ENCODE measurements at places on chromosomes 12 and 14. TPM values are rescaled to one million over a fixed set of nuclear protein-coding genes. Genes with fewer than 3 reads are reported as not detected.

- no peak for DNase-seq
- no peaks in the 10 kb centered on the region for H3K4me1 ChIP-seq
- no peaks in the 10 kb centered on the region for H3K27me3 ChIP-seq
Measured at GRCh38 chr14:82445810-82446570, 912.3 kb upstream of the SEL1L start.

DNA sequence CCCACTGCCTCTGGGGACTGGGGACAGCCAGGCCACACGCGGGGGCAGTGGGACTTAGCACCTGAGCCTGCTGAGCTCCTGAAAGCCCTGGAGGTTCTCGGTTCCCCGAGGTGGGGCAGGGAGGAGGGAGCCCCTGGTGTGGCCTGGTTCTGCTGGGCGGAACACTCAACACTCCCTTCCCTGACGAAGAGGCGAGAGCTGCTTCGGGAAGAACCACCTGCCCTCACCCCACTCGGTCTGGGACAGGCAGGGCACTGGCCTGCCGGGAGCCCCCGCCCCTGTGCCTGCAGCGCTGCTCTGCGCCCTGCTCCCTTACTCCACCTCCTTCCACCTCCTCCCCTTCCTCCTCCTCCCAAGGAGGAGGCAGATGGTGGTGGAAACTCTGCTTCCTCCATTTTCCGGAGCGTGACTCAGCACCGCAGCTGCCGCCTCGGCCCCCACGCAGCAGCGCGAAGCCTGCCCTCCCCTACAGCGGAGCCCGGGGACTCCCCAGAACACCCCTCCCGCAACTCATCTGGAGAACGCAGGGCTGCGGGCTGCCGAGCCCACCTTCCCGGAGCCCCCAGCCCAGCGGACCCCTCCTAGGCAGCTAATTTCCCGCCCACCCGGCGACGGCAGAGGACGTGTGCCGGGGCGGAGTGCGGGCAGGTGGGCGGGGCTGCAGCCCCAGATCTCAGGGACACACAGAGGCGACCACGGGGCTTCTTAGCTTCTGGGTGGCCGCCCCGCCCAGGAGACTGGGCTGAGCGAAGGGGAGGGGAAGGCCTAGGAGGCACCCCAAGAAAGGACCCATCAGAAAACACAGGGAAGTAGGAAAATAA lies 11.7 kb upstream of the INF2 start:
- peak overlapping the region; percentile 87 for H3K27ac ChIP-seq
- DNase-seq: peak; percentile 95
- H3K27me3 ChIP-seq: peaks cover 10% of the 10 kb centered on the region
- peak overlapping the region; percentile 54 for H3K4me3 ChIP-seq
- H3K36me3 ChIP-seq: no peaks in the 10 kb centered on the region

- H3K4me1 ChIP-seq: peaks cover 7% of the 10 kb centered on the region
- H3K4me3 ChIP-seq: no peak overlapping the region
- no peak for DNase-seq
- H3K27ac ChIP-seq: no peak overlapping the region
Measured at GRCh38 chr14:56199982-56200577, 81.9 kb downstream of the PELI2 start.

DNA sequence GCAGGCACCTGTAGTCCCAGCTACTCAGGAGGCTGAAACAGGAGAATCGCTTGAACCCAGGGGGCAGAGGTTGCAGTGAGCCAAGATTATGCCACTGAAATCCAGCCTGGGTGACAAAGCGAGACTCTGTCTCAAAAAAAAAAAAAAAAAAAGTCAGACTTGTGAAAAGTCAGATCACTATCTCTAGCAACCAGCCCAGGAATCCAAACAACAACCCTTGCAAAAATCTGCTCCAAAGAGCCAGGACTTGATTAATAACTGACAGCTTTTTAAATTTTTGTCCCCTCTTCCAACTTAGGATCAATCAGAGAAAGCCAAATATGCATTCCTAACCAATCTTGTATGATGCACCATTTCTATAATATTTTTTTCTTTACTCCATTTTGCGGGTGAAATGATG lies 7.7 kb upstream of the NFATC4 start:
- H3K27me3 ChIP-seq: peaks cover 2% of the 10 kb centered on the region
- no peak for DNase-seq
- H3K27ac ChIP-seq: no peak overlapping the region
- no peaks in the 10 kb centered on the region for H3K36me3 ChIP-seq
- no peak overlapping the region for H3K4me3 ChIP-seq

GRCh38 chr14:26866721-26867120 lies 268.9 kb upstream of the NOVA1 start:
- DNase-seq: no peak
- no peaks in the 10 kb centered on the region for H3K27me3 ChIP-seq
- no peaks in the 10 kb centered on the region for H3K36me3 ChIP-seq
- H3K4me3 ChIP-seq: no peak overlapping the region
- H3K27ac ChIP-seq: no peak overlapping the region
- no peaks in the 10 kb centered on the region for H3K4me1 ChIP-seq

- peaks cover 2% of the 10 kb centered on the region for H3K4me1 ChIP-seq
- no peak overlapping the region for H3K27ac ChIP-seq
- H3K36me3 ChIP-seq: no peaks in the 10 kb centered on the region
- DNase-seq: no peak
Measured at GRCh38 chr12:115811929-115812328, 465.6 kb downstream of the MED13L start.

- no peaks in the 10 kb centered on the region for H3K36me3 ChIP-seq
- no peak for DNase-seq
- no peaks in the 10 kb centered on the region for H3K4me1 ChIP-seq
- H3K27me3 ChIP-seq: no peaks in the 10 kb centered on the region
- H3K27ac ChIP-seq: no peak overlapping the region
Measured at GRCh38 chr12:102202556-102202955, 4.9 kb upstream of the PMCH start.

GRCh38 chr12:100955139-100955538 lies 160.6 kb downstream of the ANO4 start:
- peak; percentile 7 for DNase-seq
- no peaks in the 10 kb centered on the region for H3K27me3 ChIP-seq
- H3K4me1 ChIP-seq: no peaks in the 10 kb centered on the region
- no peak overlapping the region for H3K4me3 ChIP-seq
- no peak overlapping the region for H3K27ac ChIP-seq

GRCh38 chr12:91432089-91432488 lies 249.5 kb upstream of the DCN start:
- peak; percentile 37 for DNase-seq
- no peaks in the 10 kb centered on the region for H3K27me3 ChIP-seq
- no peak overlapping the region for H3K27ac ChIP-seq

DNA sequence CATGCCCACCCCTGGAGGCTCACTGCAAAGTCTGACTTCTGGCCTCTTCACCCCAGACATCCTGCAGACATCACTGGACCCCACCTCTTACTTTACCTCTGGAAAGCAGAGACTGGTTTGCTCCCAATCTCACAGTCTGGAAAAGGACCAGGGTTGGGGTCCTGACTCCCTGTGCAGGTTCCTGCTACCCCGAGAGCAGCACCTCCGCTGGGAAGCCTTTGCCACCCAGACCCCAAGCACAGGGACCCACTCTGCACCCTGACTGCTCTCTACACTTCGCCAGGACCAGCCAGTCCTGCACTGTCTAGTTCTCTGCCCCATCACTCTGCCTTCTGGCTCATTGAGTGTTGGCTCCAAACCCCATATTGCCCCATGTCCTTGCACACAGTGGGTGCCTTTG lies 16.0 kb downstream of the FOXN4 start:
- no peaks in the 10 kb centered on the region for H3K36me3 ChIP-seq
- no peak overlapping the region for H3K27ac ChIP-seq
- H3K4me3 ChIP-seq: no peak overlapping the region
- H3K27me3 ChIP-seq: peaks cover 12% of the 10 kb centered on the region
- DNase-seq: no peak
- peaks cover 18% of the 10 kb centered on the region for H3K4me1 ChIP-seq

- DNase-seq: no peak
- H3K36me3 ChIP-seq: no peaks in the 10 kb centered on the region
- no peak overlapping the region for H3K4me3 ChIP-seq
- peaks cover 3% of the 10 kb centered on the region for H3K27me3 ChIP-seq
Measured at GRCh38 chr14:55867719-55868118, 250.5 kb upstream of the PELI2 start.

DNA sequence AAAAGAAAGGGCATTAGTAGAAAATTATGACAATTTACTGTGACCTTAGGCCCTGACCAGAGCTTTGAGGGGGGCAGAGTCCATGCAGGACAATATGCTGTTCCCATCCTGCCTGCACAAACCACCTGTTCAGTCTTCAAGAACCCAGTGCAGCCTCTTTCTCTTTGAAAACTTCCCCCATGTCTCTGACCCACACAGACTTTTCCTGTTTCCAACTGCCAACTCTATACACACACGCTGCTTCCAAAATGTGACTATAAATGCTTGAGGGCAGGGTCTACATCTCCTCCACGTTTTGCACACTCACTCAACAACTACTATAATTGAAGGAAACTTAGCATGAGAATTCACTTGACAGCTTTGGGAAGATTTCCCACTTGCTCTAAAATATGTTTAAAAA lies 36.6 kb upstream of the SYCP3 start:
- DNase-seq: no peak
- H3K4me1 ChIP-seq: peaks cover 2% of the 10 kb centered on the region
- no peak overlapping the region for H3K27ac ChIP-seq

DNA sequence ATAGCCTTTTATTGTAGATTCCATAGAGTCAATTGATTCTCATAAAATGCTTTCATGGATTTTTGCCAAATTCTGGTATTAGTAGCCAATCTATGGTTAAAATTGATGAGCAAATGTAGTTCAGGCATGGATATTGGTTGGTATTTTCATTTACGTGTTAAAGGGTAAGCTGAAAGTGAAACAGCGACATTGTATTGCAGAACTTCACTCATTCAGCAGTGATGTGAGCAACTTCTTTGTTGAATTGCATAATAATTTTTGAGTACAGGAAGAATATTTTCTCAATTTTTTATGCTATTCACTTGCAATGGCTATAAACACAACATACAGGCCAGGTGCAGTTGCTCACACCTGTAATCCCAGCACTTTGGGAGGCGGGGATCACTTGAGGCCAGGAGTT lies 24.2 kb upstream of the FAM222A start:
- no peaks in the 10 kb centered on the region for H3K36me3 ChIP-seq
- no peak for DNase-seq
- peaks cover 15% of the 10 kb centered on the region for H3K27me3 ChIP-seq
- no peak overlapping the region for H3K27ac ChIP-seq
- H3K4me3 ChIP-seq: no peak overlapping the region

DNA sequence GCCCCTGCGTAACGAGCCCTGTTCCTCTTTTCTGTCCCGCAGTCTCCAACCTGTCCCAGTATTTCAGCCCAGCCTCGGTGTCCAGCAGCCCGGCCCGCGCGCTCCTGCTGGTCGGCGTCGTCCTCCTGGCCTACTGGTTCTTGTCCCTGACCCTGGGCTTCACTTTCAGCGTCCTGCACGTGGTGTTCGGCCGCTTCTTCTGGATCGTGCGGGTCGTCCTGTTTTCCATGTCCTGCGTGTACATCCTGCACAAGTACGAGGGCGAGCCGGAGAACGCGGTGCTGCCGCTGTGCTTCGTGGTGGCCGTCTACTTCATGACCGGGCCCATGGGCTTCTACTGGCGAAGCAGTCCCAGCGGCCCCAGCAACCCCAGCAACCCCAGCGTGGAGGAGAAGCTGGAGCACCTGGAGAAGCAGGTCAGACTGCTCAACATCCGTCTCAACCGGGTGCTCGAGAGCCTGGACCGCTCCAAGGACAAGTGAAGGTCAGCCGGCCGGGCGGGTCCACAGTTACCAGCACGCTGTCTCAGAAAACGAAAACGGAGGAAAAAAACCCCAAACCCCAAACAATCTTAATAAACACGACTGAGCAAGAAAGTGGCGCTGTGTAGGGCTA lies 31.6 kb downstream of the BRI3BP start:
- no peak for DNase-seq
- H3K27me3 ChIP-seq: no peaks in the 10 kb centered on the region

- no peak overlapping the region for H3K4me3 ChIP-seq
- no peak overlapping the region for H3K27ac ChIP-seq
- DNase-seq: no peak
- H3K4me1 ChIP-seq: no peaks in the 10 kb centered on the region
- no peaks in the 10 kb centered on the region for H3K36me3 ChIP-seq
- no peaks in the 10 kb centered on the region for H3K27me3 ChIP-seq
Measured at GRCh38 chr14:66831173-66831572, 323.2 kb downstream of the GPHN start.

GRCh38 chr14:60349663-60350365 lies 100.8 kb downstream of the PPM1A start:
- H3K36me3 ChIP-seq: no peaks in the 10 kb centered on the region
- no peaks in the 10 kb centered on the region for H3K27me3 ChIP-seq
- peaks cover 2% of the 10 kb centered on the region for H3K4me1 ChIP-seq
- peak; percentile 76 for DNase-seq

DNA sequence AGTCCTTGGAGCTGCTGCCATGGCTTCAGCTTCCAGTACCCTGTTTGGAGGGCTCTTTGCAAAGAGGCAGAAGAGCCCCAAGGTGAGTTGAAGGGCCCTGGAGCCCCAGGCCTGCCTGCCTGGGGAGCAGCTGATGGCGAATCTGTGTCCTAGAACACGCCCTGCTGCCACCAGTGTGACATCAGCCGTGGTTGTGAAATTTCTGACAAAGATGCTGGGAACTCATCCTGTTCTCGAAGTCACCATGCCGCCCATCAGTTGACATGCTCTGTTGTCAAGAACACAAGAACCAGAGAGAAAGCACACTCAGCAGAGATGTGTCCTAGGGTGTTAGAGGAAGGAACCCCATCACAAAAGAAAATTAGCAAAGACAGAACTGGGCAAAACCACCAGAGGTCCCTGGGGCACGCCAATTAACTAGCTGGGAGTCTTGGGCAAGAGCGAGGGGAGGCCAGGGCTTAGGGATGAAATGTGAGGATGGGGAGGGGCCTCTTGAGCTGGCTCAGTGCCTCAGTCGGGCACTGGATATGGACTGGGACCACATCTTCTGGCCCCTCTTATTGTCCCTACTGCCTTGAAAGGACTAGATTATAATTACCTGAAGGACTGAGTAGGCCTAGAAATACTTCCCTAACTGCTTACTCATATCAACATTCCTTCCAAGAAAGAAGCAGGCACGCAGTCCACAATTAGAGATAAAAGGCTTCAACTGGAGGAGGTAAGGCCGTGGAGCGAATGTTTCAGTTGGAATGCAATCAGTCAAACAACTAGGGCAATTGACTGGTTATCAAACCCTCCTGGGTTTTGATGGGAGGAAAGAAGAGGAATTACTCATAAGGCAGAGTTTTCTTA lies 163.1 kb downstream of the CACNA1C start:
- H3K27ac ChIP-seq: no peak overlapping the region
- no peak overlapping the region for H3K4me3 ChIP-seq
- no peaks in the 10 kb centered on the region for H3K36me3 ChIP-seq
- peaks cover 8% of the 10 kb centered on the region for H3K4me1 ChIP-seq

CD63 gene
- 905 TPM for total RNA-seq

CYP46A1 gene
- total RNA-seq: 2.3 TPM

RAB3IP gene
- total RNA-seq: 9.8 TPM

AQP6 gene
- 0.13 TPM for total RNA-seq

Data from muscle of leg (tissue), 16 donors.